ENCODE measurements at places on chromosomes 13 and 19.
A peak's percentile ranks its signal among the peaks of the same experiment; 100 is the strongest.

GRCh38 chr19:17075864-17076542 is 426 bp downstream of the MYO9B start:
- DNase-seq, result peak; percentile 25

- no peak for DNase-seq
These were observed 58.8 kb downstream of the DCLK1 start for GRCh38 chr13:36072152-36072935.

- peak; percentile 20 for DNase-seq
These were observed 1.4 kb downstream of the HNRNPUL1 start for GRCh38 chr19:41265395-41266153.

DNA sequence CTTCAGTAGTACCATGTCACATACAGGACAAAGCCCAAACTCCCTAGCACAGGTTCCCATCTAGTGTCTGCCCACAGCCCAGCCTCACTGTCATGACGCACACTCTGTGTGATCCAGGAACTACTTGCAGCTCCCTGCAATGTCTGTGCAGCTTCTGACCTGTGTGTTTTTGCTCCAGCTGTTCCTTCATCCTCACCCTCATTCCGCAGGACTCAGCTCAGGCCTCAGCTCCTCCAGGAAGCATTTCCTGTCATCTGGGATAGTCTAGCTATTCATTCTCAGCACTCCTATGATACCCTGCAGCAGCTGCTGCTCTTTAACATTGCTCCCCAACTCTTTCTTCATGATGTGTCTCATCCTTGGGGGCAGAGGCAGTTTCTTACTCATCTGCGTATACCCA is 56.1 kb downstream of the ENOX1 start:
- DNase-seq, result peak; percentile 11

- DNase-seq, result no peak
These were observed 983.7 kb downstream of the SLITRK1 start for GRCh38 chr13:82898586-82898985.

- DNase-seq, result no peak
These were observed 88.0 kb upstream of the MCF2L start for GRCh38 chr13:112880976-112881540.

- DNase-seq, result peak; percentile 18
These were observed 67.1 kb upstream of the KPNA3 start for GRCh38 chr13:49859560-49859959.

- no peak for DNase-seq
These were observed 292.8 kb downstream of the DCLK1 start for GRCh38 chr13:35838356-35838755.

DNA sequence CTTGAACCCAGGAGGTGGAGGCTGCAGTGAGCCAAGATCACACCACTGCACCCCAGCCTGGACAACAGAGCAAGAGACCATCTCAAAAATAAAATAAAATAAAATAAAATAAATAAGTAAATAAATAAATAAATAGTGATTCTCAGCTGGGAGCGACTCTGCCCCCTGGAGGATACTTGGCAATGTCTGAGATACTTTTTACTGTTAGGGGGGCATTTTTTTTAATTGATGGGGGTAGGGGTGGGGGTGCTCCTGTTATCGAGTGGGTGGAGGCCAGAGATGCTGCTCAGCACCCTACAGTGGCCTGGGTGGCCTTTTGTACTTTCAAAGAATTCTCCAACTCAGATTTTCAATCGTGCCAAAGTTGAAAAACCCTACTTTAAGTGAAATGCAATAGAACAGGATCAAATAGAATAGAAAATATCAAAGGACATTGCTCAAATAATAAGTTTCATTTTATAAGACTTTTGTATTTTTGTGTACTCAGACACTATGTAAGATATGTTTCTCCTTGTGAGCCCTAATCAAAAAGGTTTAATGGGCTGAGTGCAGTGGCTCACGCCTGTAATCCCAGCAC is 7.1 kb upstream of the CLPP start:
- DNase-seq, result no peak

DNA sequence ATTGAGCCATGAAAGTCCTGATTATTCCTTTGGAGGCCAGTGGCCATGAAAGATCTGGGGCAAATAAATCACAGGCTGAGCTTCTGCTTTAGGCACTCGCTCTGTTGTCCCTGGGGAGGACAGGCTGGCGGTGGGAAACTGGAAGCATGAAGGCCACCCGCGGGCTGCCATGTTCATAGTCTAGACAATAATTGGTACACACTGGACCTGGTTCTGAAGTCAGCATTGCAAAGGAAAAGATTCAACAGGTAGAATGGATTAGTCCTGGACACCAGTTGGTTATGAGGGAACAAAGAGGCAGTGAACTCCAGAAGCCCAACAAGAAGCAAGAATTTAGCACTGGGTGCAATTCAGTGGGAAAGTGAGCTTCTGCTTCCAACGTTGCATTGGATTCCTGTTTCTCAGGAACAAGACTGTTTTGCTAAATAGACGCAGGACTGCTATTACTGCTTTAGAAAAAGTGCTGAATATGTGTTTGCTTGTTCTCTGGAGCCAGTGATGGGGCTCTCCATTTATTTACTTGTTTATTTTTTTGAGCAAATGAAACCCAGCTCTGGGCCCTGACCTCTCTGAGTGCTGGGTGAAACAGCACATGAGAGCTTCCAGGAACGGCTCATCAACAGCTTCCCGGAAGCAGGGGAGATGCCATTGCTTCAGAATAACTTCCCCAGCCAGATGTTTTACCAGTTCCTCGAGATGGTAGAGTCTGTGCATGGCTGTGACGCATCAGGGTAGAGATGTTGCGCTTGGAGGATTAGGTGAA is 336.4 kb downstream of the ZNF536 start:
- no peak for DNase-seq

GRCh38 chr13:100131863-100132574 is 43.1 kb downstream of the PCCA start:
- no peak for DNase-seq

GRCh38 chr19:10852941-10853340 is 4.7 kb downstream of the C19orf38 start:
- DNase-seq, result no peak

DNA sequence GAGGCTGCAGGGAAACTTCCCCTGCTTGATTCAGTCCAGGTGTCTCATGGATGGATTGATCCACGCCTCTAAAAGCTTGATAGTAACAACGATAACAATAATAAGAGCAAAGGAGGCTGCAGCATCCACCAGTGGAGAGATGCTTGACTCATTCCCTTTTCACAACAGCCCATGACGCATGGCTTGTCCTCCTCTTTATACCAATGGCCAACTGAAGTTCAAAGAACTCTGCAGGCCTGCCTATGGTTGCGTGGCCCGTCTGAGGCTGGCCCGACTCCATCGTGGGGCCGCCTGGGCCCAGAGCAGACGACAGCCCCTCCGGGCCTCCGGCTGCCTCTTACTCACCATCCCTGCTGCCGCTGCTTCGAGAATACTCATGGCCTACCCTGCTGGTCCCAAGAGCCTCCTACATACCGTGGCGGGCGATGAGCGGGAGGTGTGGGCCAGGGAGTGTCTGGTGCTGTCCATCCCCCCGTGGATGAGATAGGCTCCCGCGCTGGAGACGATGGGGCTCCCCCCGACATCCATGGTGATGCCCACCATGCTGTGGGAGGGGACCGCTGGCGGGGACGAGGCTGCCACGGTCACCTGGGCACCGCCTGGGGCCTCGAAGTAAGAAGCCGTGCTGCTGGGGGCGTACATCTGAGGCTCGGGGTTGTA is 61.8 kb upstream of the RANBP3 start:
- DNase-seq, result no peak

DNA sequence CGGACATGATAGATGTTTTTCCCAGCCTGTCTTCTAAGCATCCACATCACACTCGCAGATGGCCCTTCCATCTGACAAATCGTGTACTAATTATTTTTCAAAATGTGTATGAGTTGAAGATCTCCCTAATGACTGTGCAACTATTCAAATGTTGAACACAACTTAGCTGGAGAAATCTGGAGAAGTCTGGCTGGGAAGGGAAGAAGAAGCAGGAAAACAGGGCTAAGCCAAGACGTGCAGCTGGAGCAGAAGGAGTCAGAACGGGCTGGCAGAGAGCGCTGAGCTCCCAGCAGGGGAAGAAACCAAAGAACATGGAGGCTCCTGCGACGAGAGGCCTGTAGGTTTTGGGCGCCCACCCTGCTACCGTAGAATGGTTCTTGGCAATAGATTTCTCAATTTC is 13.2 kb upstream of the LATS2 start:
- no peak for DNase-seq

- DNase-seq, result peak; percentile 58
These were observed at the start of gene EMP3 for GRCh38 chr19:48325265-48325910. EMP3 (plus strand) TSS chr19:48325552; CDS start chr19:48326845, 1,293 bp downstream.

GRCh38 chr19:47020992-47021496 is 1.4 kb downstream of the NPAS1 start:
- DNase-seq, result no peak

DNA sequence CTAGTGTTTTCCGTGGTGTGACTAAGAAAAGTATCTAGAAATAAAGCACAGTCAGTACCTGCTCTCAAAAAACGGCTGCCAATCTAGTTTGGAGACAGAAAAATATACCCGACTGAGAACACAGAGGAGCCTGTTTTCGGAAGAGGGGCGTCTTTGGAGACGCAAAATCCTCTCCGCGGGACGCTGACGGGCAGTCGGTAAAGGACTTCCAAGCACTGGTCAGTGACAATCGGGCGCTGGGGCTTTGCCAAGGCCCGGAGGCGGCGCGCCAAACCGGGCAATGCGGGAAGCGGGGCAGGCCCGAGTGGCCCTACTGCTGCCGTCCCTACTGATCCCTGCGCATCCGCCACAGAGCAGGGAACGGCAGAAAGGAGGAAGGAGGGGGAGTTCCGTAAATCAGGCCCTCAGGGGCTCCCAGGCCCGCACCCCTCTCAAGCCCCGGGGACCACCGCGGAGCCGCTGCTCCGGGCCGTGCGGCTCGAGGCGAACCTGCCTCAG is 588 bp upstream of the DPY19L3 start:
- peak; percentile 67 for DNase-seq
